ENCODE measurements at places on chromosomes 5 and 9.

DNA sequence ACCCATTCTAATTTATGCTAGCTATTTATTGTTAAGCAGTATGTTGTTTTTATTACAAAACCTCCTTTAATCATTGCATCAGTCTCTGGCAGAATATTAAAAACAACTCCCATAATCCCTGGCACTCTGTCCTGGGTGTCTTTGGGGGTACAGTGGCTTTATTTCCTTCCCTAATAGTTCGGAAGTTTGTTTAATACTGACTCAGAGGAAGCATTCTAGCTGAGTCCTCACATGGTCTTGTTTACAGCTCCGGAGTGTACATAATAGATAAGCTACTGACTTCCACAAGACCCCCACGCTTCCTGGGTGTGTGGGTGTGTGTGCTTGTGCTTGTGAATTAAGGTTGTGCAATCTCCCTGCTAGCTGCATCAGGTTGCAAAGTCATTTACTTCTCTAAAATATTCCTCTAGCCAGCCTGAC lies 149.8 kb upstream of the CDKN2B start:
- DNase-seq, result no peak

- no peak for DNase-seq
Observed at GRCh38 chr5:5721881-5722280, 299.4 kb downstream of the ICE1 start.

DNA sequence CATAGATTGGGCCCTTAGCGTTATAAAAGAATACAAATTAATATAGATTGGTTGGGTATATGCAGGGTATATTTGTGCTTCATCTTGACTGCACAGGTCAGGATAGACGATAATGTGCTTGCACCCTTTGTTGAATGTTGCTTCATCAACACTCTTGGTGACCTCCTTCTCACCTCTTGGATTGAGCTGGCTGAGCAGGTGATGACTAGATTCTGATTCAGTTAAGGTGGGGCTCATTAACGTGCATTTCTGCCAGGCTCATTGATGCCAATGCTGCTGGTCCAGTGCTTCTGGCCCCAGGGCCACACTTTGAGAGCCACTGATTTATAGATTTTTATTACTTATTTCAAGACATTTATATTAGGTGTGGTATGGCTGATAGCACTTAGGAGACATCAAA lies 27.7 kb downstream of the PCSK5 start:
- no peak for DNase-seq

DNA sequence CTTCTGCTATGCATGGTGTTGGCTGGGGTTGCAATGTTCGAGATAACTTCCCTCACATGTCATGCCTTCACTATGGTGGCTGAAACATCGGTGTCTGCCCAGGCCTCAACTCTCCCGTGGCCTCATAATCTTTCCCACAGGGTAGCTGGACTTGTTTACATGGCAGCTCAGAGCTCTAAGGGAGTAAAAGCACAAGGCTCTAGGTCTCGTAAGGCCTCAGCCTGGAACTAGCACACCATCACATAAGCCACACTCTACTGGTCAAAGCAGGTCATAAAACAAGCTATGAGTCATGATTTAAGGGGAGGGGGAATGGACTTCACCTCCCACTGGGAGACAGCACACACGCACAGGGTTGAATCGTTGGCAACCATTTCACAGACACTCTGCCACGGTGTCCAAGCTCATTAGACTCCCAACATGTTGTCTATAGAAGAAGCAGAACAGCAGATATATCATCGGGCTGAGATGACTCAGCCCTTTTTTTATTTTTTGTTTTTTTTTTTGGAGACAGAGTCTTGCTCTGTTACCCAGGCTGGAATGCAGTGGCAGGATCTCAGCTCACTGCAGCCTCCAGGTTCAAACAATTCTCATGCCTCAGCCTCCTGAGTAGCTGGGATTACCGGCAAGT lies 66.8 kb upstream of the IL17B start:
- DNase-seq, result no peak

GRCh38 chr5:83313436-83313835 lies 158.1 kb upstream of the VCAN start:
- DNase-seq, result no peak

GRCh38 chr5:73419117-73419464 lies 29.5 kb downstream of the FOXD1 start:
- DNase-seq, result no peak

GRCh38 chr9:130207241-130207992 lies 35.2 kb downstream of the NCS1 start:
- no peak for DNase-seq
